C1 segment of cervical spinal cord (tissue), 14 donors: ENCODE measurements at places on chromosomes 13 and 19.

DNA sequence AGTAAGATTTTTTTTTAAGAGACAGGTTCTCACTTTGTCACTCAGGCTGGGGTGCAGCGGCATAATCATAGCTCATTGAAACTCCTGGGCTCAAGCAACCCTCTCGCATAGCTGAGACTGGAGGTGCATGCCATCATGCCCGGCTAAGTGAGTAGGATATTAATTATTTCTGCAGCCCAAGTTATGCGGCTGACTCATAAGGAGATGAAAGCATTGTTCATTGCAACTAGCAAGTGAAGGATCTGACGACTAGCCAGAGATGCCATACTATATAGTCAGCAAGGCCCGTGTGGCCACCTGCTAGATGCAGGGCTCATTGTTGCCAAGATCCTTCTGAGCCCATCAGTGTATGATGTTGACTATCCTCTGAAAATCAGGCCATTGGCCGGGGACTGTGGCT, 45.2 kb downstream of the ABCC4 start:
- no peak for DNase-seq

DNA sequence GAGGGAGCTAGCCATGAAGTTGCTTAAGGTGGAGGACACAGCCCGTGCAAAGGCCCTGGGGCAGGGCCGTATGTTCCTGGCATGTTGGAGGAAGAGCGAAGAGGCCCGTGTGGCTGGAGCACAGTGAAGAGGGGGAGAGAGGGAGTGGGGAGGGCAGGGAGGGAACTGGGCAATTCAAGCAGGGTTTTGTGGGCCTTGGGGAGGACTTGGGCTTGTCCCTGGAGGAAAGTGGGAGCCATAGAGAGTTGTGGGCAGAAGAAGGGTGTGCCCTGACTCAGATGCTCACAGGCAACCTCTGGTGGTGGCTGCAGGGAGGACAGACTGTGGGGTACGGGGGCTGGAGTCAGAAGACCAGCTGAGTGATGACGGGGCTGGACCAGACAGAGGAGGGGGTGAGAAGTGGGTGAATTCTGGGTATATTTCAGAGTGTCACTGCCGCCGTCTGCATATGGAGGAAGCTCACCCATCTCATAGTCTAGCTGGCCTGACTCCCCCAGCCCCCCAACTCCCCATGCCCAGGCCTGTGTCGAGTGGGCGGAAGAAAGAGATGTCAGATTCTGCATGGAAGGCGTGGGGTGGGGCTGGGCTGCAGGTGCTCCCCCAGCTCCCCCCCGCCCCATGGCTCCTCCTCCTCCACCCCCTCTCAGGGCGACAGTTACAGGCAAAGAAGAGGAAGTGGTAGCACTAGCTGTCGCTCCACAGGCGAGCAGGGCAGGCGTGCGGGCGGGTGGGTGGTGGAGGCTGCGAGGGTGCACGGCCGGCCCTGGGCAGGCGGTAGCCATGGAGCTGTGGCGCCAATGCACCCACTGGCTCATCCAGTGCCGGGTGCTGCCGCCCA, at the start of gene VAV1:
TSS of gene VAV1 (plus strand) at position 681 of the 838 bp plus-strand sequence. CDS start at position 781, 100 bp downstream.
- no peak for DNase-seq

DNA sequence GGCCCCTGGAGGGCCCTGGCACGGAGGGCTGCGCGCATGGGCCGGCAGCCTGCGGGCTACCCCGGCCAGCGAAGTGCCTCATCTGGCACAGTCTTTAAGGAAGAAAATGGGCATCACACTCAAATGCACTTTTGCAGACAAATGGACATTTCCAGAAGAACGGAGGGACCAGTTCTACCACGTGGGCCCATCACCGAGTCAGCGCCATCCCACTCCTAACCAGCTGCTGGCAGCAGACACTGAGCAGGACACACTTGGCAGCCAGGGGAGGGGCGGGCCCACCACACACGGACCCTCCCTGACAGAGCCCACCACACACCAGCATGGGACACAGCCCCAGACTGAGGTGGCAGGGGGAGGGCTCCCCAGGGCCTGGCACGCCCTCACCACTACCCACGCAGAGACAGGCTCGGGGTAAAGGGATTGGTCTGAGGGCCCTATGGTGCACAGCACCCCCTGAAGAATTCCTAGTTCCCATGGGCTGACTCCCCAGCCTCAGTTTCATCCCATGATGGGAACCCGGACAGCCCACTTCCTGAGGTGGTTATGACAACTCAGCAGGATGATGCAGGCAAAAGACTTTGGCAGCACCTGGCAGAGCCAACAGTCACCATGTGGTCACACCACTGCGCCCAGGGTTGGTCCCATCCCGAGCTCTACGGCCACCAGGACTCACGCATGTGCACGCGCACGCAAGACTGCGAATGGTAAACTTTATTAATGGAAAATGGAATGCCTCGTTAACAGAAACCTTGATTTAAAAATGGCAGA, 18.7 kb upstream of the TINCR start:
- peak; percentile 56 for DNase-seq

DNA sequence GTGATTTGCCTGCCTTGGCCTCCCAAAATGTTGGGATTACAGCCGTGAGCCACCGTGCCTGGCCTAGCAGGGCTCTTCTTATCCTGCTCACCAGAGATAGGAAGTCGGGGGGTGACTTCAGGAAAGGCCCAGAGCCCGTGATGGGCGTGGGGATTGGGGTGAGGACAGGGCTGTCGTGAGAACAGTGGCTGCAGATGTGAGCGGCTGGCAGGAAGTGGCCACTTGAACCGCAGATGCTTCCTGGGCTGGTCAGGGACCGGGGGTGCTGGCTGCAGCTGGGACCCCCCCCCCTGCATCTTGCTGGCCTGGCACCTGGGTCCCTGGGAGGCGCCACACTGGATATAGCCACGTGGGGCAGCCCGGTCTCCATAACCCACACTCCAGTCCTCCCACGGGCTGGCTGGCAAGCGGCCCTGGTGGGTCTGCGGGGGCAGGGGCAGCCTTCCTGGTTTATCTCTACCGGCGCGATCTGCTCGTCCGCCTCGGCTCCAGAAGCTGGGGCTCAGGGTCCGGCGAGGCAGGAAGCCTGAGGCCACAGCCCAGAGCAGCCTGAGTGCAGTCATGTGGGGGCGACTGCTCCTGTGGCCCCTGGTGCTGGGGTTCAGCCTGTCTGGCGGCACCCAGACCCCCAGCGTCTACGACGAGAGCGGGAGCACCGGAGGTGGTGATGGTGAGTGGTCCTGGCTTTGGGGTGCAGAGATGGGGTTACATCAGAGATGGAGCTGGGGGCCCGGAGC, at the start of gene F2RL3:
TSS of gene F2RL3 (plus strand) at position 371 of the 737 bp plus-strand sequence. CDS start at position 562, 191 bp downstream.
- no peak for DNase-seq

- DNase-seq = peak; percentile 75
Observed at GRCh38 chr13:45879666-45880065, 28.1 kb upstream of the SIAH3 start.

DNA sequence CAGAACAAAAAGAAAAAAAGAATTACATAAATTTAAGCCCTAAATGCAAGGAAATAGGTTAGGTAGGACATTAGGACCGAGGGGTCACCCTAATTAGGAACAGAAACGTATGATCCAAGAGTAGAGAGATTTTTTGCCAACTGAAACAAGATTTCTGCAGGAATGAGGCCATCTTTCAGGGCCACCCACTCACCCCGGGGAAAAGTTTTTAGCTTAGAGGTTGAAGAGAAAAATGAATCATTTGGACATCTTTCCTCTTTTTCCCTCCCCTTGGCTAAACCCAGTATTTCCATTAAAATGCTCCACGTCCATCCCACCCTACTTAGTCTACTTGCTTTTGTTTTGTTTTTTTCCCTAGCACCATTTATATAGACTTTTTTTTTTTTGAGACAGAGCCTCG, 10.6 kb upstream of the PNMA8A start:
- no peak for DNase-seq

GRCh38 chr13:97141564-97142005, 80.5 kb upstream of the MBNL2 start:
- DNase-seq = no peak

GRCh38 chr13:71751073-71751472, 115.9 kb downstream of the DACH1 start:
- no peak for DNase-seq

DNA sequence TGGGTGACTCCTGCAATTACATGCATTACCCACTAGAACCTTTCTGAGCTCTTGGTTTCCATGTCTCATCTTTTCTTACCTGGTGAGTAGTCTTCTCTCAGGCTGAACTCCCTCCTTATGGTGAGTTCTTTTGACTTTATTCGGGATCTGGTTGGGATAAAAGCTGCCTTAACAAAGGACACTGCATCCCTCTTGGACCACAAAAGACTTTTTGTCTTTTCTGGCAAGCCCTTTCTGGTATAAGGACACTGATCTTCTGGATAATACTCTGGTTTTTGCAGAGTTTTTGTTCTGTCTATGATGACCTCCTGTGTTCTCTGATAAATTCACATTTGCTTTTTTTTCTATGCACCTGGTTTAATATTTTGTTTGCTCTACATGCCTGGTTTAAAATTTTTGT, 66.7 kb downstream of the SLITRK1 start:
- no peak for DNase-seq

DNA sequence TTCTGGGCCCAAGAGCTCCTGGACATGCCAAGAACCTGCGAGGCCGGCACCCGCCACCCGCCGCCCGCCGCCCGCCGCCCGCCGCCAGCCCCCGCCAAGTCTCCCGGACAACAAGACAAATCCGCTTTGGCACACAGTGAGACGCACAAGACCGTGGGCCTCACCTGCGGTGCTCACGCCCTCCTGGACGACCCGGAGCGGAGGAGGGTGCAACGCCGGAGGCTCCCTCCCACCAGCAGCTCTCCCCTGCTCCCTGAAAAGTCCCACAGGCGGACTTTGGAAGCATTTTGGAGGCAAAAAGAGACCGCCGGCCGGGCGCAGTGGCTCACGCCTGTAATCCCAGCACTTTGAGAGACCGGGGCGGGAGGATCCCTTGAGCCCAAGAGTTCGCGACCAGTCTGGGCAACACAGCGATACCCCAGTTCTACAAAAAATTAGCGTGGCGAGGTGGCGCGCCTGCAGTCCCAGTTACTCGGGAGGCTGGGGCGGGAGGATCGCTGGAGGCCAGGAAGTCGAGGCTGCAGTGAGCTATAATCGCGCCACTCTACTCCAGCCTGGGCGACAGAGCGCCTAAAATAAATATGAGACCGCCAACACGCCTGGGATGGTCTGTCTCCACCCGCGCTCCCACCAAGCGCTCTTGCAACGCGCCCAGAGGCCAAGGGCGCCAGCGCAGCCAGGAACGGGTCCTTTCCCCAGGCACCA, 783 bp downstream of the RHPN2 start:
- no peak for DNase-seq

- no peak for DNase-seq
Observed at GRCh38 chr19:15337202-15337601, 4.9 kb upstream of the BRD4 start.

DNA sequence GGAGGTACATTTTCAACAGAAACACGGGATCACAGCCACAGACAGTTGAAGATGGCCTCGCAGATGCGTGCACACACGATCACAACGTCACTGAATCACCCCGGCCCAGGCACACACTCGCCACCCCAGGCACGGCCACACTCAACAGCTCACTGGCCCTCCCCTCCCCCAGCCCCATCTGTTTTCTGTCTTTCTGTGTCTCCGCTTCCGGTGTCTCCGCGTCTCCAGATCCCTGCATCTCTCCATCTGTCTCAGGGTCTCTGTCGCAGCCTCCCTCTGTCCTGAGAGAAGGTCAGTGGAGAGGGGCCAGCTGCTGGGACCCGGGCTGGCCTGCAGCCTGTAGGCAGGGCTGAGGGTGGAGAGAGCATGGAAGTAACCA, 3.8 kb upstream of the ATP1A3 start:
- DNase-seq = no peak

- DNase-seq = peak; percentile 63
Observed at GRCh38 chr19:8487137-8487851, 15.1 kb downstream of the PRAM1 start.

DNA sequence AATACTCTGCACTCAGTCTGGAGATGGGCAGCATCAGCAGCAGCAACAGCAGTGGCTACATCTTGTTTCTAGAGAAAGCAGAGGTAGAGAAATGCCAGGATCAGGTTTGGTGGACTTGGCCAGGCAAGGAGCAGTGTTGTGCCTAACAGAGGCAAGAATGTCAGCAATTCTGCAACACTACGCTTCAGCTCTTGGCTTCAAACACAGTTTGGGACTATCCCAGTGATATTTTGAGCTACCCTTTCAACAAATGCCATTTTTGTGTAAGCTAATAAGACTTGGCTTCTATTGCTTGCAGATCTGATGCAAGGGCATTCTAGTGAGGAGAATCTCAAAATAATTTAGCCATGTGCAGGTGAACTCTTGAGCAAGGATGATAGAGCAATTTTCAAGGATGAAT, 271.3 kb downstream of the PCDH20 start:
- DNase-seq = no peak

DNA sequence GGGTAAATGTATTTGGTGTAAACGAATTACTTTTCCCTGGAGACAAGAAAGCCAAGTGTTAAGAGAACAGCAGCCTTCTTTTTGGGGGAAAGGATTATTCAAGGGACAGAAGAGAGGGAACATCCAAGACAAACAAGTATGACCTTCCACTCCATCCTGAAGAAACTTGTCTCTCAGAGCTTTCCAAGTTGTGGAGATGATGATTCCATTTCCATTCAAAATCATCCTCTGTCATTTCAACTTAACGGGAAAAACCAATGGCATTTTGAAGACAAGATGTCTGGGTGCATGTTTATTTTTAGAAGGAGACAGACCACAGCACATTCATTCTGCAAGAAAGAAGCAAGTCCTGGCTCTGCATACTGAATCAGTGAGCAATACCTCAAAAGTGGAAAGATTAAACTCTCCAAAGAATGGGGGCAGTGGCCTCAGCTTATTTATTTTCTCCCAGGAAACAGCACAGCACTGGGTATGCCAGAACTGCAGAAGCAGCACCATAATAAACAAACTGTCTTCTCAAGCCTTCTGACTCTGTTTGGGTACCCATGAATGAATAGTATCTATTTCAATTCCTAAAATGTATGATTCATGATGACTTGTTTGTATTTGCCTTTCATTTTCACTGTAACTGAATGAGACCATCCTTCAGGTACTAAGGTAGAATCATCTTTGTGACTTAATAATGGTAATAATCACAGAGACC, 541.0 kb downstream of the RFC3 start:
- DNase-seq = peak; percentile 20

DNA sequence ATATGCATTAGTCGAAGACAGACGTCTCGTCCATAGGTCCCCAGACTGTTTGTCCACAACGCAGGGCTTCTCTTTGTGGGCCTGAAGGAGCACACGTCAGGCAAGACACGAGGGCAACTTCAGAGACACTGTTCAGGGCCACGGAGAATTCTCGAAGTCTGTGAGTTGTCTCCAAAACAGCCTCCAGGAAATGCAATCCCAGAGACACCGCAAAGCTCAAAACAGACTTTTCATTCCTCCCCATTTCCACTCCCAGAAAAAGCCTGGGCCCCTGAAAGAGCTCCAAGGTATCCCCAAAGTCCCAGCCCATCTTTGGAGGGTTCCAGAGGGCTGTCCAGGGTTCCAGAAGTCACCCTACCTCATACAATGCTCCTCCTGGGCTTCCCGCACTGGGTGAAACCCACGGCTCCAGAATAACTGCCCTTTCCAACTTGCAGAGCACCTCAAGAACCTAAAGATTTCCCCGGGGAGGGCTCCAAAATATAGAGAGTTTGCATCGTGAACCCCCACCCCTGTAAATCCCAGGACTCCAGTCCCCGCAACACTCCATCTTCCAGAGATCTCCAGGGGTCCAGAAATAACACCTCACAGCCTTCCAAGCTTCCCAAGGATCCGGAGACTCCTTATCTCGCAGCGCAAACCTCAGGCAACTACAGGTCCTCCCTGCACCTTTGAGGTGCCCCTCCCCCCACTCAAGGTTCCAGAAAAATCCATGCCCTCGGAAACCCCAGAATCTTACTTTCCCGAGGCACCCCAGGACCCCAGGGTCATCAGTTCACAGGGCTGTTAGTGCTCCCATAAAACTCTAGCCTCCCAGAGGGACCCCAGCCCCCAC, 687 bp upstream of the FTL start:
- peak; percentile 37 for DNase-seq
